Inflammatory macrophage treated with lipopolysaccharide for 1 hour (primary cell): ENCODE measurements at places on chromosomes 1 and 21.

GRCh38 chr1:184093071-184093470 is 41.5 kb downstream of the TSEN15 start:
- no peak for DNase-seq

DNA sequence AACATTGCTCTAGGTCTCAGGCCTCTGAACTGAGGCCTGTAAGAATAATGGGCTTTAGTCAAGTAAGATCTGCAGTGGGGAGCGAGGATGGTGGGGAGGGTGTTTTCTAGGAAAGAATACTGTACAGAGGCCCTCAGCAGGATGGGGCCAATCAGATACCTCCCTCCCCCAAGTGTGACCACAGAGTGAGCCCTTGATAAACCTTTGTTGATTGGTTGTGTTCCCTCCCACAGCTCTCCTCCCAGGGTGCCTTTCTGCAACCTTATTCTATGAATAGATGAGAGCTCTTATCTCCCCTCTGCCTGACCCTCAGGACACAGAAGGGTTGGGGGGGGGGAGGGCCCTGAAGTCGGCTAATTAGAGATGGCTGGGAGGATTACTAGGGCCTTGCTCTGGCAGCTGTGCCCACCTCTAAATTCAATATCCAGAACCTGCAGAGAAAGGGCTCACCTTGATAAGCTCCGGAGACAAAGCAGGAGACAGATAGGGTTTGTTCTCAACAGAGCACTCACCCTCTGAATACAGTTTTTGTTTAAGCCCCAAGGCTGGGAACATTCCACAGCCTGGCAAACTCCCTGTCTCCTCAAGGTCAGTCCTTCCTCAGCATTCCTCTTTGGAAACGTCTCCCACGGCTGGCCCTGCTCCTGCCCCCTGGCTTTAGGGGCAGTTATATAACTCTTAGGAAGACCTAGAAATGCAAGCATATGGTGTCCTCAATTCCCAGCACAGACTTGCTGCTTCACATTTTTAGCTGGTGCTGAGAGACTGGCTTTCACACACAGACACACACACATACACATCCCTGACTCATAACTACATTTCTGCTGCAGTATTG is 42.9 kb downstream of the ATP1A1 start:
- no peak for DNase-seq

DNA sequence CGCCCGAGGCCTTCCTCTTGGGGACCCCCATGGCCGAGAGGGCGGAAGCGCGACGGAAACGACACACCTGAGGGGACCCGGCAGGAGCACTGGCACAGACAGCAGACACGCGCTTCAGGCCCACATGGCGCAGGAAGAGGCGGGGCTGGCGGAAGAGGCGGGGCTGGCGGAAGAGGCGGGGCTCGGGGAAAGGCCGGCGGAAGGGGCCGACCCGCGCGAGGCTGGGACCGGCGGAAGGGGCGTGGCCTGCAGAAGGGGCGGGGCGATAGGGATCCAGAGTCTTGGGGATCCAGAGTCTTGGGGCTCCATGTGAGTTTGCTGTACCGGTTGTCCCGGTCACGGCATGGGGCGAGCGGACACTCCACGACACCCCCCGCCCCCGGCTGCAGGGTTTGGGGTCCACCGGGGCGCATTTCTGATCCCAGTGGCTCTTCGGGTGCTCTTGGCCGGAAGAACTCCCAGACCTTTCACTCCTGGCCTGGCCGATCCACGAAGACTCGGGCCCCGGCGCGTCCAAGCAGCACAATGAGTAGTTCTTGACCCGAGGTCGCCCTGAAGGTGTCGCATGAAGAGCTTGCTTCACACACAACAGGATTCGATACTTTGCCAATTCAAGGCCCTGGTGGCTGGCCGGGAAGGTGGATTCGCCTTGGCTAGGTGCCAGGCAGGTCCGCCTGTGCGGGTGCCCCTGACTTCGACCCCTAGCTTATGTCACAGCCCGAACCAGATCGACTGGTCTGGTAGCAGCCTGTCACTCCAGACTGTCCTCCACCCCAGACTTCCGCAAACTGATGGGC is at the start of gene URB1:
URB1 (minus strand) TSS at position 133 of the 797 bp plus-strand sequence; CDS start at position 31, 102 bp downstream.
- DNase-seq = peak; percentile 96

DNA sequence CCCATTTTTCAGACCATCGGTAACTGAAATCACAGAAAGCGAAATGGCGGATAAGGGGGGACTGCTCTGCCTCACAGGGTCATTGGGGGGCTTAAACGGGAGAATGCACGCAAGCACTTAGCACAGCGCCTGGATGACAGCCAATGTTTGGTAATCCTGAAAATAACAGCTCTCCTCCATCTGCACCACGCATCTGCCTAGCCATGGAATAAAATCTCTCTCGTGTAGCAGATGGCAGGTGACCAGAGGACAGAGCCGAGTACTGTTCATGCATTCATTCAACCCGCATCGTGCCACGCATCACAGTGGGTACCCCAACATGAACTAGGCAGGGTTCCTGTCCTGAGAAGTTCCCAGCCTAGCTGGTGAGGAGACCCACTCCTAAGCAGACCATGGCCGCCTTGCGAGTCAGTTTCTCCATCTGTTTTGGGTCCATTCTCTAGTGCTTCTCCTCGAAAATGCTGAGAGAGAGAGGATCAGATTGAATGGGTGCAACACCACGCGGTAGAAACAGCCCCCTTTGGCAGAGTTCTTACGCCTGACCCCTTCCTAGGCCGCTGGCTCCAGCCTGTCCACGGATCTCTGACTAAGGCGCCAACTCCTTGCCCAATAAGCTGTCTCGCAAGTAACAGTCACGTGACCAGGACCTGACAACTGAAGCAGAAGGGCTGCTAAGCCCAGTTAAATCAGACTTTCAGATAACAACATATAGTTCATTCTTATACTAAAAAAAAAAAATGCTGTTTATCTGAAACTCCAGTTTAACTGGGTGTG is 7.3 kb downstream of the SLC1A7 start:
- DNase-seq = no peak

DNA sequence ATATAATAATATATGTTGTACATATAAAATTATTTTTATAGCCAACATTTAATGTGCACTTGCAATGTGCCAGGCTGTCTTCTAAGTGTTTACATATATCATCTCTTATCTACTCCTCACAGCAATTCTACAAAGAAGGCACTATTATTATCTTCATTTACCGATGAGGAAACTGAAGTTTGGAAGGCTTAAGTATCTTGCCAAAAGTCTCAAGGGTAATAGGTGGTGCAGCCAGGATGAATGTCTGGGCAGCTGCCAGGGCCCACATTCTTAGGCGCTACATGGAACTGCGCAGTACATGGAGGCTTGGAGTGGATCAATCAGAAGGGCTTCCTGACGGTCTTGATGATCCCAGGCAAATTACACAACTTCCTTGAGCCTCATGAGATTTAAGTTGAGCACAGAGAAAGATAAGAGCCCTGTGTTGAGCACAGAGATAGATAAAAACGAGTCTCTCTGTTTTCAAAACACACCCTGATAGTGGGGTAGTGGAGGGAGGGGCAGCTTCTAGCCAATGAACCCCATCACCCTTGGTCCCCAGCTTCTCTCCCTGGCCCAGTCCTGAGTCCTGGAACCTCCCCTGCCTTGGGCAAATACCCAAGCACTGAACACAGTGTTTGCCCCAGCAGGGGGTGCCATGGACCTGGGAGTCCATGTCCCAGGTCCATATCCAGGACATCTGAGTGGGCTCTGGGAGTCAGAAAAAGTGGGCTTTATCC is 9.2 kb downstream of the POU3F1 start:
- DNase-seq = no peak

DNA sequence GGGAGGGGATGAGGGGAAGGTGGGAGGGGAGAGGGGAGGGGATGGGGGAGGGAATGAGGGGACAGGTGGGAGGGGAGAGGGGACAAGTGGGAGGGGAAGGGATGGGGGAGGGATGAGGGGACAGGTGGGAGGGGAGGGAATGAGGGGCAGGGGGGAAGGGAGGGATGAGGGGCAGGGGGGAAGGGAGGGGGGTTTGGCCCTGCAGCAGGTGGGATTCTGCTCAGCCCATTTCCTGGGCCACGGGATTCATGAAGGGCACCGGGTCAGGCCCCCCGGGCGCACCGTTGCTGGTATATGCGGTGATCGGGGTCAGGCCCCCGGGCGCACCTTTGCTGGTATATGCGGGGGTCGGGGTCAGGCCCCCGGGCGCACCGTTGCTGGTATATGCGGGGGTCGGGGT is 15.1 kb upstream of the SAMD11 start:
- no peak for DNase-seq

- peak; percentile 79 for DNase-seq
Measured at GRCh38 chr1:77926561-77927357, 38.3 kb downstream of the NEXN start.

GRCh38 chr1:31886866-31887265 is 51.3 kb downstream of the PTP4A2 start:
- peak; percentile 72 for DNase-seq

DNA sequence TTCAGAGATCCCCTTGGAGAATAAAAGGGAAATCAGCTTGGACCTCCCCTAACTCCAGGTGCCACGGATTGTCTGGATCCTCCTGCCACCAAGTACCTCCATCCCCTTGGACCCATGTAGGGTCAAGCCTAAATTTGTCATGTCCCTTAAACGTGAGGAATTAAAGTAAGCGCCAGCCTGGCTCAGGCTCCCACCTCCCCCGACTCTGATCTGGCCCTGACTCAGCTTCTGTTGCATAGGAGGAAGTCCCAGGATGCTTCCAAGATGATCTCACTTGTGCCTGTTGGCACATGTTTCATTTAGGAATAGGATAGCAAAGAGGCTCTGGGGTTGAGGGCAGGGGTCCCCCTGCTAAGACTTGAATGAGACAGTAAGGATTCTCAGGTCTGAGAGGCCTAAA is 231.9 kb upstream of the JUN start:
- DNase-seq = peak; percentile 71

GRCh38 chr1:190474650-190475211 is 2.9 kb downstream of the BRINP3 start:
- no peak for DNase-seq

DNA sequence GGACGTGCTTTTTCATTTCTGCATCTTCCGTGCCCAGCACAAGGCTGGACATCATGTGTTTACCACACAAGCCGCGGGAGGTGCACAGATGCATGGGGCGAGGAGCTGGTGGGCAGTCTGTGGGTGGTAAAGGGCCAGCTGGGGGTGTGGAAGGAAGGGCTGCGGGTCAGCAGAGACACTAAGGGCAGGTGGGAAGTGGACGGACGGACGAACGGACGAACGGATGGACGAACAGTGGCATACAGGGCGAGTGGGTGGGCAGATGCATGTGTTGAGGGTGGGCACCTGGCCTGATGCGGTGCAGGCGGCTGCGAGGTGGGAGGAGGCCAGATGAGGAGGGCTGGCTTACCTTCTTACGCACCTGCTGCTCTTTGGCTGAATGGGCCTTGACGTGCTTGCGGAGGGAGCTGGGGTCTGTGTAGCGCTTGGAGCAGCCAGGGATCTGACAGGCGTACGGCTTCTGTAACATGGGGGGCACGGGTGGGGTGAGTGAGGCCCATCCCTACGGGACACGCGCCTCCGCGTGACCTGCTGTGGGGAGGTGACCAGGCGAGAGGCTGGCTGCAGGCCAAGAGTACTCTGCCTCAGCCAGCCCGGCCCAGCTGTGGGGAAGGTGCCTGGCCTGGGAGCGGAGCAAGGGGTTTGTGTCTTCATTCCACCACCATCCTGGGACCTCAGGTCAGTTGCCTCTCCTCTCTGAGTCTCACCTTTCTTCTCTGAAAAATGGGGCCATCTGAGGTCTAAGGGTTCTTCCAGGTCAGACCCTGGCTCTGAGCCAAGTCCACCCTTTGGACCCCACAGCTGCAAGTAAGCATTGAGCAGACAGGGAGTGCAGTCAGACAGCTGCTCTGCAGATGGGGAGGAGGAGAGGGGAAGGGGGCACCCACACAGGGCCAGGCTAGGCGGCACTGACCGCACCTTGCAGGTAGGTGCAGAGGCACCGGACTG is 65.5 kb downstream of the DMRTB1 start:
- DNase-seq = no peak

GRCh38 chr1:221965252-221965651 is 223.4 kb upstream of the DUSP10 start:
- DNase-seq = no peak

DNA sequence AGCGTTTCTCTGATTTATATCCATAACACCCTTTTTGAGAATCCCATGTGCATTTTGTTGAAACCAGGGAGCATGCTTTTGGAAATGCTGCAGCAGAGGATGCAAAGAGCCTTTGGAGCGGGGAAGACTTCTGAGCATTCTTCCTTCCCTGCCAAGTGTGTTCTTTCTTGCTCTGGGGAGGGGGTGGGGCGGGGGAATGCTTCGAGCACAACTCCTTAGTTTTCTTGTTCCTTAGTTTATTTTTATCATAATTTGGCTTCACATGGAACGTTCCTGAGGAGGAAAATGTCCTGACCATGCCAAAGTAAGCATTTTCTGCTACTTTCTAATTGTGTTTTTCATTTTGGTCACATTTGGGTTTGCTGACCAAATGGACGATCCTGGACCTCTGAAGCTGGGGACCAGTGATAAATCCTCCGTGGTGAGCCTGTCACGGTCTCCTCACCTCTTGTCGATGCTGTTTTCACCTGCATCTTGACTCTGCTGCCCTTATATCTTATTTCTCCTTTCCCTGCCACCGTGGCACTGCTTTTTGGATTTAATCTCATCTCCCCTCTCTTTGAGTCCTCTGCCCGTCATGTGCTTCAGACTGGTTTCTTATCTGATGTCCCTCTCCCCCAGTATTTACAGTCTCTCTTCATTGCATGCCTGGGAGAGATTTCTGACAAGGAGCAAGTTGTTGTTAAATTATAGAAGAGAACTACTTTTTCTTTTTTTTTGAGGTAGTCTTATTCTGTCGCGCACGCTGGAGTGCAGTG is 2.4 kb downstream of the CTPS1 start:
- no peak for DNase-seq

DNA sequence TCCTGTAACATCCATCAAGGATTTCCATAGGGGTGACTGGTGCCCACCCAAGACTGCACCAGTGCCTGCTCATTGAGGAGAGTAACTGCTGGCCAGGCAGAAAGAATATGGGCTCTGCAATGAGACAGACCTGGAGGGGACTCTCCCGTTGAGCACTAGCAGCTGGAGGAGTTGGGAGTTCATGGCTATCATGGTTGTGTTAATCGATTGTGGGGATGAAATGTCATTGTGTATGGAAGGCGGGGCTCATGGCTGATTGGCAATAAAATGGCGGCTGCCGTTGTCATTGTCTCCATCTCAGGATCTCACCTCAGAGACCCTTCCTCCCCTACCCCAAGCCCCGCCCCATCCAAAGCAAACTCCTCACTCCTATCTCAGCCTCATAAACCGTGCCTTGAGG is 3.9 kb downstream of the TMEM125 start:
- DNase-seq = no peak
